ENCODE measurements at places on chromosomes 1 and 21. TPM values are rescaled to one million over a fixed set of nuclear protein-coding genes. Genes with fewer than 3 reads are reported as not detected.

DNA sequence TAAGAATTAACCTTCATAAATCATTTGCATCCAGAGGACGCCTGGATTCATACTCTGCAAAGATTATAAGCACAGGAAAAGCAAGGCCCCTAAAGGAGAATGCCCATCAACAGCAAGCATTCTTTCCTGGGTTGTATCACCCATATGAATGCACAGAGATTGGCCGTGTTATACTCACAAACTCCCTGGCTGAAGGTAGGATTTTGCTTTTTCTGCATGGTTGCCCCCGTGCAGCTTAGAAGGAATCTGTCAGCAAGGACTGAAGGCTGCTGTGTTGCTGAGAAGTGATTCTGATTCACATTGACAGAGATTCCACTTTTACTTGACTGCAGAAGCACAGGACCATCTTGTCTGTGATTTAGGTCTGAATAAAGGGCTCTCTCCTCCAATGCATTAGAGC, 283.0 kb downstream of the LRRIQ3 start:
- no peak overlapping the region for H3K27ac ChIP-seq
- H3K27me3 ChIP-seq, result no peaks in the 10 kb centered on the region
- no peaks in the 10 kb centered on the region for H3K4me1 ChIP-seq
- no peak overlapping the region for H3K4me3 ChIP-seq
- no peaks in the 10 kb centered on the region for H3K36me3 ChIP-seq

GRCh38 chr1:225348400-225348799, 79.4 kb downstream of the LBR start:
- no peaks in the 10 kb centered on the region for H3K4me1 ChIP-seq
- no peak overlapping the region for H3K27ac ChIP-seq
- no peaks in the 10 kb centered on the region for H3K27me3 ChIP-seq
- H3K36me3 ChIP-seq, result no peaks in the 10 kb centered on the region
- no peak overlapping the region for H3K4me3 ChIP-seq
- DNase-seq, result no peak

GRCh38 chr1:16961297-16962133, 18.9 kb downstream of the MFAP2 start:
- no peaks in the 10 kb centered on the region for H3K36me3 ChIP-seq
- H3K27me3 ChIP-seq, result no peaks in the 10 kb centered on the region
- H3K4me1 ChIP-seq, result no peaks in the 10 kb centered on the region

GRCh38 chr1:168627370-168627769, 51.0 kb downstream of the XCL1 start:
- no peaks in the 10 kb centered on the region for H3K27me3 ChIP-seq
- DNase-seq, result no peak
- H3K27ac ChIP-seq, result no peak overlapping the region
- H3K4me1 ChIP-seq, result no peaks in the 10 kb centered on the region
- no peak overlapping the region for H3K4me3 ChIP-seq

DNA sequence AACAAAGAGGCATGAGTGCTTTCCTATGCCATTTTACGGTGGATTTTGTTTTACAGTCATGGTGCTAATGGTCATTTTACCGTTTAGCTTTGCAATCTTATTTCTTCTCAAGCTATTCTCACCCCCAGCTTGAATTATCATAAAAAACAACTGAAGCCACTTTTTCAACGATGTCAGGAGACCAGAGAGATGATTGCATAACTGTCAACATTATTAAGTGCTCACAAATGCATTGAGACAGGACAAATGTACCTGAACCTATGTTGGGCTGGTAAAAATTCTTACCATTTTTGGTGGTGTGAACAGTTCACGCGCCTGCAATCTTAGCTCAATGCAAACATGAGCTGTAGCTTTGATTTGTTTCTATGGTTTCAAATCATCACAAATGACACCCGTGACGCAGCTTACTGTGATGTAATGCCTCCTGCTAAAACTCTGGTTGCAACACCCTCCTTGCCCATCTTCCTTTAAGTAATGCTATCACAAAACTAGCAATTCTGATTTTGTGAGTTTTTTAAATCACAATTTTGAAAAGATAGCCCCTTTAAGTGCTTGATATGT, 104.4 kb downstream of the UCHL5 start:
- no peak overlapping the region for H3K27ac ChIP-seq
- H3K4me1 ChIP-seq, result no peaks in the 10 kb centered on the region
- no peaks in the 10 kb centered on the region for H3K27me3 ChIP-seq
- no peaks in the 10 kb centered on the region for H3K36me3 ChIP-seq
- DNase-seq, result no peak

DNA sequence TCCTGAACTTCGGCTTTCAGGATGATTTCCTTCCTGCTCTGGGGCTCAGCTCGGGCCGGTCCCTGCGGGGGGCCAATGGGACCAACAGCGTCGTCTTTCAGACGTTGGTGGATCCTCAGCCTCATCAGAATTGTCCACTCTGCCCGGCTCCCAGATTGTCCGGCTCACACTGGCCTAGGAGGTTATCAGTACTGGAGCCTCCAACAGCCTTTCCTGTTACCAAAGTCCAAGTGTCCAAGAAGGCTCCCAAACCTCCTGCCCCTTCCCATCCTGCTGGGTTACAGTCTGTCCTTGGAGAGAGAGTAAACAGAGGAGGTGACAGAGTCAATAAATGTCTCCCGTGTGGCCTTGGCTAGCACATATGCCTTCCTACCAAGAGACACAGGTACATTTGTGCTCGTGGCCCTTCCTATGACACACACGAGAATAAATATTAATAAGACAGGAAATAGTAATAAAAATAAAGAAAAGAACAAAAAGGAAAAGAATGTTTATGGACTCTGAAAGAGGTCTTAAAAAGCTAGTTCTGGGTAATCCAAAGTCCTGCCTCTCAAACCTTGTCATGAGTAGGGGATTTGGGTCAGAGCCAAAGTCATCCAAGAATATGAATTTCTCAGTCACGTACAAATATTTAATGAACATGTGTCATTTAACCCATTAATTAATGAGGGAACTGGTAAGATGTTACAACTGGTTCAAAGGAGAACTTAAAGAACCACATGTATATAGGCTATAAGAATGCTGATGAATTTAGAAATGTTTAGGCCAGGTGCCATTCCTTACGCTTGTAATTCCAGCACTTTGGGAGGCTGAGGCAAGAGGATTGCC, 80.8 kb upstream of the SLC2A1 start:
- no peak overlapping the region for H3K4me3 ChIP-seq
- no peaks in the 10 kb centered on the region for H3K27me3 ChIP-seq
- no peak overlapping the region for H3K27ac ChIP-seq
- DNase-seq, result no peak
- H3K36me3 ChIP-seq, result no peaks in the 10 kb centered on the region

GRCh38 chr21:42505090-42505726, 8.4 kb upstream of the SLC37A1 start:
- peaks cover 6% of the 10 kb centered on the region for H3K27me3 ChIP-seq
- H3K4me3 ChIP-seq, result no peak overlapping the region
- H3K4me1 ChIP-seq, result no peaks in the 10 kb centered on the region
- H3K36me3 ChIP-seq, result no peaks in the 10 kb centered on the region
- no peak overlapping the region for H3K27ac ChIP-seq
- no peak for DNase-seq

GRCh38 chr1:76759950-76760349, 107.3 kb upstream of the ST6GALNAC5 start:
- H3K36me3 ChIP-seq, result no peaks in the 10 kb centered on the region
- no peaks in the 10 kb centered on the region for H3K4me1 ChIP-seq
- DNase-seq, result no peak
- no peaks in the 10 kb centered on the region for H3K27me3 ChIP-seq
- H3K27ac ChIP-seq, result no peak overlapping the region
- no peak overlapping the region for H3K4me3 ChIP-seq

DNA sequence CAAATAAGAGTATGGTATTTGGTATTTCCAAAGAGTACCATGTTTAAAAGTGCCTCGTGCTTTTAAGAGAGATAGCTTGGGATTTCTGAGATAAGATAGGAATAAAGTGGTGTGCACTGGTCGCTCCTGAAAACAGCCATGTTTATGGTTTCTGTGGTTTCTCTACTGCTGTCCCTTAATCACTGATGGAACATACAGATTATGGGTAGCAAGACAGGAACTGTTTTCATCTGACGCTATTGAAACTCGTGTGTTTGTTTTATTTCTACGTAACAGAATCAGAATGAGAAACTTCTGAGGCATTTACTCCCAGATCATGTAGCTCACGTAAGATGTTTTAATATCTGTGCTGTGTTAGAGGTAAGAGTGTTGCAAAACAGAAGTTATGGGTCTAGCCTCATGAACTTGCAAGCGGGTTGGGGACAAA, 126.0 kb downstream of the KIAA0319L start:
- peaks cover 3% of the 10 kb centered on the region for H3K4me1 ChIP-seq
- no peak overlapping the region for H3K27ac ChIP-seq
- no peak overlapping the region for H3K4me3 ChIP-seq
- H3K27me3 ChIP-seq, result no peaks in the 10 kb centered on the region
- H3K36me3 ChIP-seq, result peaks cover 54% of the 10 kb centered on the region
- DNase-seq, result peak; percentile 1

- H3K36me3 ChIP-seq, result no peaks in the 10 kb centered on the region
- H3K4me1 ChIP-seq, result no peaks in the 10 kb centered on the region
- no peaks in the 10 kb centered on the region for H3K27me3 ChIP-seq
- no peak overlapping the region for H3K27ac ChIP-seq
- H3K4me3 ChIP-seq, result no peak overlapping the region
- no peak for DNase-seq
Observed at GRCh38 chr1:110916669-110917306, 43.8 kb downstream of the CD53 start.

GRCh38 chr21:42596657-42597056, 56.8 kb upstream of the PDE9A start:
- no peak for DNase-seq
- no peak overlapping the region for H3K27ac ChIP-seq
- no peak overlapping the region for H3K4me3 ChIP-seq
- no peaks in the 10 kb centered on the region for H3K36me3 ChIP-seq
- no peaks in the 10 kb centered on the region for H3K27me3 ChIP-seq

GRCh38 chr1:232271991-232272589, 357.8 kb downstream of the SIPA1L2 start:
- no peak for DNase-seq
- peaks cover 13% of the 10 kb centered on the region for H3K4me1 ChIP-seq
- H3K36me3 ChIP-seq, result no peaks in the 10 kb centered on the region
- H3K4me3 ChIP-seq, result no peak overlapping the region
- H3K27me3 ChIP-seq, result no peaks in the 10 kb centered on the region
- H3K27ac ChIP-seq, result no peak overlapping the region

- no peak overlapping the region for H3K27ac ChIP-seq
- H3K4me1 ChIP-seq, result no peaks in the 10 kb centered on the region
- peaks cover 56% of the 10 kb centered on the region for H3K36me3 ChIP-seq
- DNase-seq, result no peak
- H3K4me3 ChIP-seq, result no peak overlapping the region
Observed at GRCh38 chr21:26836528-26836927, 8.7 kb downstream of the ADAMTS1 start.

GRCh38 chr1:87869567-87869966, 540.9 kb downstream of the LMO4 start:
- no peak overlapping the region for H3K27ac ChIP-seq
- no peaks in the 10 kb centered on the region for H3K4me1 ChIP-seq
- no peak for DNase-seq
- no peaks in the 10 kb centered on the region for H3K36me3 ChIP-seq
- no peaks in the 10 kb centered on the region for H3K27me3 ChIP-seq
- H3K4me3 ChIP-seq, result no peak overlapping the region

GRCh38 chr1:219697682-219698081, 84.8 kb upstream of the ZC3H11B start:
- H3K27ac ChIP-seq, result no peak overlapping the region
- no peak for DNase-seq
- H3K4me3 ChIP-seq, result no peak overlapping the region
- no peaks in the 10 kb centered on the region for H3K36me3 ChIP-seq
- no peaks in the 10 kb centered on the region for H3K4me1 ChIP-seq

DNA sequence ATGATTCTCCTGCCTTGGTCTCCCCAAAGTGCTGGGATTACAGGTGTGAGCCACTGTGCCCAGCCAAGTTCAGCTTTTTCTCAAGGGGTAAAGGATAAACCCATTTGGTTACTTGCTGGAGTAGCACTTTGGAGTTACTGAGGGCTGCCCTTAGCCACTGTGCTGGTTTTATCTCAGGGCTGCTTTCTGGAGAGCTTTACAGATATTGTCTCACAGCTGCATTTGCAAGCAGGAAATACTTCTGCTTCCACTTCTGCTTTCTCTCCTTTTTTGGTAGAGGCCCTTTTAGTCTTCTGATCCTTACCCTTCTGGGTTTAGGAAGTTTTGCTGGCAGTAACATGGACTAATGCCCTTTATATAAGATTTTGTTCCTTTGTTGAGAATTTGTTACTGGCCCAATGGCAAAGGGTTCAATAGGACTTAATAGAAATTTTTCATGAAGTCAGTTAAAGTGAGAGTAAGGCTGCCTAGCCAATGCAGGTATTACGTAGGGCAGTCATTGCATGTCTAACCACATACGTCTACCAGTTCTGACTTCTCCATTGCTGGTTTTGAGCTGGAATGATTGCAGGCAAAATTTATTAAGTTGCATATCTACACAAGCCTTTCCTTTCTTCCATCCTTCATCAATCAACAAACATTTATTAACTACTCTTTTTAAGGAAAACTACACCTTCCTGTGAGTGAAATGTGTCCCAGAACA, 24.4 kb downstream of the CAP1 start:
- peaks cover 8% of the 10 kb centered on the region for H3K4me1 ChIP-seq
- H3K4me3 ChIP-seq, result no peak overlapping the region
- no peaks in the 10 kb centered on the region for H3K27me3 ChIP-seq
- no peak overlapping the region for H3K27ac ChIP-seq
- DNase-seq, result no peak

DNA sequence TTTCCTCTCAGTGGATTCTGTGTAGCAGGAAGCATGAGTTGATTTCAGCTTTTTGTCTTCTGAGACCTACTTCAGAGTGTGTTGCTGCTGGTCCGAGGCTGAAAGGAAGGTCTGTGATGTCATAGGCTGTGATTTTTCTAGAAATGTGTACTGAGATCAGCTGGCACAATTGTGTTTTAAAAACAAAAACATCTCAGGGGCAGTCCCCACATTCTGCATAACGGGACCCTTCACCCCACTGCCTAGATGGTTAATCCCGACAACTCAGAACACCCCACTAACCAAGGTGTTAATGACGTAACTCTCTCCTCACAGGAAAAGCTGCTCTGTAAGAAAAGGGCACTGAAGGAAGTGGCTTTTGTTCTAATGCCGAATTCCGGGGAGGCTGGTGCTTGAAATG, 59.8 kb upstream of the PPP2R5A start:
- H3K27ac ChIP-seq, result no peak overlapping the region
- no peaks in the 10 kb centered on the region for H3K4me1 ChIP-seq
- no peaks in the 10 kb centered on the region for H3K36me3 ChIP-seq
- H3K27me3 ChIP-seq, result no peaks in the 10 kb centered on the region
- no peak for DNase-seq

DNA sequence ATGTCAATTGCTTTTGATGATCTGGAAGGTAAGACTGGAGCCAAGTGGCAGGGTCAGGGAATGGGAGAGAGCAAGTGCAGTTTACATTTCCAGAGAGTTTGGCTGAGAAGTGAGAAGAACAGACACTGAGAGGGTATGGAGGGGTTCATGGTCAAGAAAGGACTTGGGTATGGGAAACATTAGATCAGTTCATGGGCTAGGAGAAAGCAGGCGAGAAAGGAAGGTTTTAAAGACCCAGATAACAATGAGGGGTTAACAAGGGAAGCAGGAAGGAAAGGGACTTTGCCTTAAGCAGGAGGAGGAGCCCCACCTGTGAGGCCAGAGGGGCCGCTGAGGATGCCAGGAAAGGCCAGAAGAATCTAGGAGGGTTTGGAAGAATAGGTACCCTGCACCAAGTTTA, 78.2 kb downstream of the DTL start:
- no peak for DNase-seq
- H3K27me3 ChIP-seq, result no peaks in the 10 kb centered on the region
- H3K4me3 ChIP-seq, result no peak overlapping the region

- no peaks in the 10 kb centered on the region for H3K36me3 ChIP-seq
- no peak overlapping the region for H3K27ac ChIP-seq
- H3K4me3 ChIP-seq, result no peak overlapping the region
Observed at GRCh38 chr1:238176441-238176840, 285.7 kb upstream of the ZP4 start.

Gene PERM1
- total RNA-seq, result not detected

Gene C1orf226
- 6.7 TPM for total RNA-seq

Gene BCL10
- 31.0 TPM for total RNA-seq

Gene OR2T35
- total RNA-seq, result not detected

Gene HRNR
- not detected for total RNA-seq

Gene PCSK9
- total RNA-seq, result 26.1 TPM
